ENCODE measurements at places on chromosomes 7 and 10.

GRCh38 chr10:91887272-91888076 lies 21.8 kb downstream of the FGFBP3 start:
- DNase-seq = peak; percentile 44

DNA sequence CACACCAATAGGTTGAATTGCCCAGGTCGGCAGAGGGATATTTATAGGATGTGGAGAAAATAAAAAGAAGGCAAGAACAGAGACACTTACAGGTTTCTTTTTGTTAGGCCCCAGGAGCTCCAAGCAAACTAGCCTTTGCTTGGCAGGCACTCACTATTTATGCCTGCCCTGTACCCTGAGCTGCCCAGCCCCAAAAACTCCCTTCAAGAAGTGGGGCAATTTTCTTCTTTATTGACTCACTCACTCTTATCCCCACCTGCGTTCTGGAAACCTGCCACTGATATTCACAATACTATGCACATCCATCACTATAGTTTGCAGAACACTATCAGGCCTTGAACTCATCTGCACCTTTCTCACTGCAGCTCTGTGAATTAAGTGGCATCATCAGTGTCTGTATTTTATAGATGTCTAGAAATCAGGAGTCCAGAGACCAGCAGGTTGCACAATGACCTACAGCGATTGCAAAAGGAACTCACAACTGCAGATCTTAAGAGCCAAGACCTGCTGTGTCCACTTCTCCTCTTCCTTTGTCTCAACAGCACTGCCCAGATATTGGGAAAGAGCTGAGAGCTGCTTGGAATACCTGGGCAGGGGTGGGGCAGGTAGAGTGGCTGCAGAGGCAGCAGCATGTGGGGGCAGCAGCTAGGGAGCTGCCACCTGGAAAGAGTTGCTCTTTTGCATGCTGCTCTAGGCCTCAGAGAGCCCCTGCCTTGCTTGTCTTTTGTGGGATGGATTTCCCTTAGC lies at the start of gene SFTPD:
Gene SFTPD, minus strand, starts transcription at position 130 of the 747 bp plus-strand sequence. CDS start 2,446 bp downstream, outside the sequence.
- no peak for DNase-seq

DNA sequence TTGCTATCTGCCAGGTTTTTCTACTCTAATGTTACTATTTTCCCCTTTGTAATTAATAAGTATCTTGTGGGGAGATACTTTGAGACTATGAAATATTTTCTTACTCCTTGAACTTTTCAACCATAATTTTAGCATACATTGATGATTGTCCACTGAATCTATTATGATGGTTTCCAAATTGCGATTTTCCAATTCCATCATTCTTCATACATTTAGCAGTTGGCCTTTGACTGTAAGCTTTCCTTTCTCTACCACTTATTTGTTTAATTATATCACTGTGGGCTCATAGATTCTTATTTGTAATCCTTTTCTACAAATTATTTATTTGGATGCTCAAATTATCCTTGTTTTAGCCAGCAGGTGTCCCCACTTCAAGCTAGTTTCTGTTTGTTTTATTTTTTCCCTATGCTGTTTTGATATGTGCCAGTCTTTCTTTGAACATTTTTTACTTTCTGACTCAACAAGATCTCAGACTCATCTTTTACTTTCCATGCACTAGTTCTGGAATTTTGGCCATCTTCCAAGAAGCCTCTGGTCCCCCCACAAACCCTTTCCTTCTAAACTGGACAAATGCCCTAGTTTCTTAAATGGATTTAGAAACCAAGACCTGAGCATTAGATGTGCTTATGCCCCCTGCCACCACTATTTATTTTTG lies 11.4 kb upstream of the MRPS16 start:
- DNase-seq = peak; percentile 63

DNA sequence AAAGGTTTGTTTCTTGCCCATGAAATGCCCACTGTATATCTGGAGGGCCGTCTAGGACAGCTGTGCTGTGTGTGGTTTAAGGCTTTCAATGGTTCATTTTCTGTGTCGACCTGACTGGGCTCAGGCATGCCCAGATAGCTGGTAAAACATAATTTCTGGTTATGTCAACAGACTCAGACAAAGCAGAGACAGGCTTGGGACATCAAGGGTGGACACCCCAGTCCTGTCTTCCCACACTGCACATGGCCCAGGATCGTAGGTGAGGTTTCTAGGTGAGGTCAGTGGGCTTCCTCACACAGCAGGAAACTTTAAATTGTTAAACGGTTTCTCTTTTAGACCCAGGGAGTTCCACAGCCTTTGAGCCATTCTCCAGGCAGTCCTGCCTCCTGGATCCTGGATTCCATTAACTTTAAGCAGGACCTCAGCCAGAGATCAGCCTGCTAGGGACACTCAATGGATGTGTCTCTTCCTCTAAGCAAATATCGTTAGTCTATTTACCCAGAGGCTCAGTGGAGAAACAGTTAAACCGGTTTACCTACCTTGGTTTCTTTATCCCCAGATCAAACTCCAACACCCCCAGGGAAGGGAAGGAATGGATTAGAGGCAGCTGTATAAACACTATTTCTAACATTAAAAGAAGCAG lies 66.4 kb downstream of the ST8SIA6 start:
- no peak for DNase-seq

GRCh38 chr7:34225193-34225592 lies 319.9 kb downstream of the BMPER start:
- DNase-seq = no peak

DNA sequence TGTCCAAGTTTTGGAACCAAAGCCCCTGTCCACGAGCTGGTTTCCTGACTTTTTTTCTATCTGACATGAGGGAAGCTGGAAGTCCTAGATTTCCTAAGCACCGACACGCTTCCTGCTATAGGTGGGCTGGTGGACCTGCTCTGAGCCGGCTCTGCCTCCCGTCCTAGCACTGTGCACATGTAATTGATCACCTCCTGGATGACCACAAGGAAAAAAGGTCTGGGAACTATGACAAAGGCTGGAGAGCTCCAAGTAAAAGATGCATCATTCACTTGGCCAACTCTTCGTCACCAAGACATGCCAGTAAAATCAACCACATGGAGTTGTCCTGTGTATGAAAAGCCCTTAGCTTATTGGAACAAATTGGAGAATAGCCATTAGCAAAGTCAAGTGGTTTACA lies 104.8 kb downstream of the ITIH5 start:
- no peak for DNase-seq

DNA sequence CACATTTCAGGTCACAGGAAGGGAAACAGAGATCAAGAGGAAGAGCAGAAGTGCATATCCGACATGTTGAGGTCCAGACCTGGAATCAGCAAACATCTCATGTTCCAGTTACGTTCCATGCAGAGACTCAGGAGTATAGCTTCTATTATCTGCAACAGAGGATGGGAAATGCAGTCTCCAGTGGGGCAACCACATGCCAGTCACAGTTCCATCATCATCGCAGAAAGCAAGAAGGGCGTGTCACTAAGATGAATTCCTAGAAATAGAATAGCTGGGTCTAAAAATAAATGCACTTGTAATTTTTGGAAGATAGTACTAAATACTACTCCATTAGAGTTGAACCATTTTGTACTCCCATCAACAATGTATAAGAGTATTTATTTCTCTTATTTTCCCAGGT lies 133.2 kb upstream of the MDFIC start:
- DNase-seq = no peak

- DNase-seq = peak; percentile 30
These were observed 18.0 kb upstream of the OPN4 start for GRCh38 chr10:86636311-86636710.

DNA sequence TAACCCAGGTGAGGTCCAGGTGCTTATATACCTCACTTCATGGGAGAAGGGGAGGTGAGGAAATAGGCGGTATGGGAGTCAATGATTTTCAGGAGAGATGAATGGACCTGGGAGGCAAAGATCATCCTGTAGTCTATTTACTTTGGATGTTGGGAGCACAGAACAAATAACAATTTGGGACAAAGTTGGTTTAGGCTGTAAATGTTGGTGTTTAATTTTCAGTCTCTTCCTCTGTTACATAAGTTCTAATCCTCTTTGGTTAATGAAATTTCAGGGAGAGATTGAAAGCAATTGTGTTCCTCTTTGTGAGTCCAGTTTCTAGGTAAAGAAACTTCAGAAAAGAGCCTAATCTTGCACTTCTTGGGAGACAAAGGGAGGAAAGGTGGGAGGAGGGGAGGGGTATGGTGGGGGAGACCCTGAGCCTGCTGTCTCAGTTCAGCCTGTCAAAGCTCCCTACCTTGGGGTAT lies 46.9 kb downstream of the AKR1C4 start:
- DNase-seq = no peak

DNA sequence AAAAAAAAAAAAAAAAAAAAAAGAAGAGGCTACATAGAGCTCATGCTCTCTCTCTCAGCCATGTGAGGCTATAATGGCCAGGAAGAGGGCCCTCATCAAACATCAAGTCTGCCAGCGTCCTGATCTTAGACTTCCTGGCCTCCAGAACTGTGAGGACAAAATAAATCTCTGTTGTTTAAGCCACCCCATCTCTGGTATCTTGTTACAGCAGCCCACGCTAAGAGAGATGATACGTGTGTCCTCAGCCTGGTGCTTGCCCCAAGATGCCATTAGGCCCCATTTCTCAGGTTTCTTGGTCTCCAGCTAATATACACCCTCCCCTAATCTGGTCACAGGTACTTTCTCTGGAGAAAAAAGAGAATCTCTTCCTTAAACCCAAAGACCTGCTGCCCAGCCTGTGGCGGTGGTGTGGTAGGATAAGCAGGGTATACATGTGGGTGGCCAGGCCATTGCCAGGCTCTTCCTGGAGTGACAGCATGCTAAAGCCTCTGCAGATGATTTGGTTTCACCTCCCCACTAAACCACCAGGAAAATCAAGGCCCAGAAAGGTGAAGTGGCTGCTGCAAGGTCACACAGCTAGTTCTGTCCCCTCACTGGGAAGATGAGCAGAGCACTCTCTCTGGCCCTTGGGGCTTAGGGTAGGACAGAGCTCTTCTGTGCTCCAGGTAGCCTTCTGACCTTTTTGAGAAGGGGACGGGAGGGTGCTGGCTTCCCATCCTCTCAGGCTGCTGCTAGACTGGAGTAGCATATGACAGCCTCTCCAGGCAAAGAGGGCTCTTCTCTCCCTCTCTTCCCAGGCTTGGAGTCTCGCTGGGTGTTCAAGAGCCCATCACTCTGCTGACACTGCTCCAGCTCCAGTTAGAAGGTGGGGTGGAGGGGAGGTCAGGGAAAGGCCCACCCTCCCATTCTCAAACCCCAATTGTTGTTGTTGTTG lies 5.2 kb downstream of the SPOCK2 start:
- no peak for DNase-seq

DNA sequence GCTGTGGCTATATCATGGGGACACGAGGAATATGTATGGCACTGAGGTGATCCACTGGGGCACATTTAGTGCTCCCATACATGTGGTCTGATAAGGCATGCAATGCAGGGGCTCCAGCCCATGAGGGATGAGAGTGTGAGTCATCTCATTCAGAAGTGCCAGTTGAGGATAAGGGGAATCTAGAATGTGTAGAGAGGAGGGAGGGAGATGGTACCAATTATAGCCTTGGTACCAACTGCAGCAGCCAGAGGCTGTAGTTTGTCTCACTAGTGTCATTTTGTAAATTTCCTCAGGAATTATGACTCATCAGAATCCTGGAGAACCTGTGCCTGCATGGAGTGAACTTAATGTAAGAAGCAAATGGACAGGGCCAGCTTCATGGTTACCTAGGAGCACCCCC lies 46.2 kb downstream of the LAMB4 start:
- peak; percentile 57 for DNase-seq

DNA sequence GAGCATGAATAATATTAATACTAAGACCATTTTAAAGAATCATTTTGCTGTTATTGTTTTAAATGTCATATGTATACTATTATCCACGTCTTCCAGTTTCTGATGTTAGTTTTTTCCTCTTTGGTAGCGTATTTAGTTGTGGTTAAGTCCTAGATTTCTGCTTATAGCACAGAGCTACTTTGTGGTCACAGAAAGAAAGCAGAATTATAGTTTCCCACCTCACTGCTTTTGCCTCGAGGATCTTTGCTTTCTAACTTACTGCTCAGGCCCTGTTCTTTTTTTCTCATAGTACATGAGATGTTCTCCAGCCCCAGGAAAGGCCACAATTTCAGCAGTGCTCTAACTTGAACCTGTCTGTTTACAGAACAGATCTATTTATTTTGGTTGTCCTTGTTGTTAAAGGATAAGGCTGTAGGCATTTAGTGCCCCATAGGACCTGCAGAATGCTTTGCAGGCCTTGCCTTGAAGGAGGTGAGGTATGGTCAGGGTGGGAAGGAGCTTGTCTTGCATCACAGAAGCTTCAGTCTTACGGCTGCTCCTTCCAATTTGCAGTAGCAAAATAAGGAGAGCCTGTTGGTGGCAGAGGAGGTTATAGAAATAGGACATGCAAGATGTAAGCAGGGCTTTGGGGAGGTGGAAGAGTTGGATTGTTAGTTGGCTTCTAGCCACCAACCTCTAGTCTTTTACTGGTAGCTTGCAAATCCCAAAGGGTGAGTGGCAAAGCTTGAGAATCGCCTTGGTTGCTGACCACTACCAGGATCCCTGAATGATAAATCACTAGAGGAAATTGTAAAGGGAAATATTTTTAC lies 129.1 kb downstream of the LRRC4 start:
- no peak for DNase-seq

DNA sequence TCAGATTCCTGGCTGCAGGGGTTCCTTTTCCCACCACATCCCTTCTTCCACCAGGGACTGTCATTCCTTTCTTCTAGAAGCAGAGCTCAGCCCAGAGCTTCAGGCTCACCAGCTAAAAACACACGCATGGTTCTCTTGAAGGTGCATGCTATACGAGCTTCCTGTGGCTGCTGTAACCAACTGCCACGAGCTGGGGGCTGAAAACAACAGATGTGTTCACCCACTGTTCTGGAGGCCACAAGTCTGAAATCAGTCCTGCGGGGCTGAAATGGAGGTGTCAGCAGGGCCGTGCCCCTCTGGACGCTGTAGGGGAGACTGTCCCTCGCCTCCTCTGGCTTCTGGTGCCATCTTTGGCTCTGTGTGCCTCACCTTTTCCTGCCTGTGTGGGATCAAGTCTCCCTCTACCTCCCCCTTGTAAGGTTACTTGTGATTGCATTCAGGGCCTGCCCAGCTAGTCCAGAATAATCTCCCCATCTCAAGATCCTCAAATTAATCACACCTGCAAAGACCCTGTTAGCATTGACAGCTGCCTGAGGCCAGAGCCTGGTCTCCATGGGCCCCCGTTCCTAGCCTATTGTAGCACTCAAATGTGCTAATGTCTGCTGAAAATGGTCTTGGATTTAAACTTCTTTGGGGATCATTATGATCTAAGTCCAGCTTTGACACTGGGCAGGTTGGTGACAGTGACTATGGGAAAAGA lies 13.7 kb downstream of the RAB19 start:
- no peak for DNase-seq

- no peak for DNase-seq
These were observed 141.4 kb upstream of the DGKB start for GRCh38 chr7:15043931-15044330.

- no peak for DNase-seq
These were observed 122.5 kb upstream of the CDK13 start for GRCh38 chr7:39827571-39827970.
